Activated T-helper 17 cell treated with anti-CD3 and anti-CD28 coated beads, Interleukin-2, amount 50 U/mL, for 72 hours (primary cell): ENCODE measurements at places on chromosomes 1 and 21.

- H3K27ac ChIP-seq: no peak overlapping the region
- ATAC-seq: no peak
- no peak overlapping the region for H3K4me3 ChIP-seq
- H3K27me3 ChIP-seq: peaks cover 35% of the 10 kb centered on the region
Observed at GRCh38 chr1:162396201-162396906, 14.8 kb downstream of the C1orf226 start.

GRCh38 chr1:11664336-11665065 is 501 bp downstream of the FBXO6 start:
- ATAC-seq: peak; percentile 68
- no peaks in the 10 kb centered on the region for H3K4me1 ChIP-seq
- H3K36me3 ChIP-seq: peaks cover 24% of the 10 kb centered on the region
- peak overlapping the region; percentile 59 for H3K4me3 ChIP-seq

DNA sequence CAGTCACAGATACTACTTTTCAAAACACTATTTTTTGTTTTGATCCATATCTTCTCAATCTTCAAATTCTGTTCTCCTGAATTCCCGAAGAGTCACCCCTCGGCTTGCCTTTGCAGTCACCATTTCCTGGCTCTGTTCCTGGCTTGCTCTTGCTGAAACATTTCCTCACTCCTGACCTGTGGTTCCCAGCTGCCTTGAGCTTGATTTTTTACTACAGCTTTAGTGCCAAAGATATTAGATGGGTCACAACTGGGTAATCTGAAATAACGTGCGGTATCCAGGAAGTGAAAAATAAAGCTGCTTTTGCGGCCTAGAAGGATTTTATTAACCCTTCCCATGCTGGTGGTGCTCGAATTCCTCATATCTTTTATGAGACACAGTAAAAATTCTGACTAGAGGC is 318.8 kb downstream of the PCP4 start:
- no peaks in the 10 kb centered on the region for H3K4me1 ChIP-seq
- no peak overlapping the region for H3K4me3 ChIP-seq
- H3K27me3 ChIP-seq: no peaks in the 10 kb centered on the region
- H3K27ac ChIP-seq: no peak overlapping the region

- no peak overlapping the region for H3K4me3 ChIP-seq
- peak overlapping the region; percentile 1 for H3K27ac ChIP-seq
- H3K36me3 ChIP-seq: no peaks in the 10 kb centered on the region
- H3K4me1 ChIP-seq: peaks cover 12% of the 10 kb centered on the region
Observed at GRCh38 chr1:169015464-169015863, 91.0 kb upstream of the ATP1B1 start.

DNA sequence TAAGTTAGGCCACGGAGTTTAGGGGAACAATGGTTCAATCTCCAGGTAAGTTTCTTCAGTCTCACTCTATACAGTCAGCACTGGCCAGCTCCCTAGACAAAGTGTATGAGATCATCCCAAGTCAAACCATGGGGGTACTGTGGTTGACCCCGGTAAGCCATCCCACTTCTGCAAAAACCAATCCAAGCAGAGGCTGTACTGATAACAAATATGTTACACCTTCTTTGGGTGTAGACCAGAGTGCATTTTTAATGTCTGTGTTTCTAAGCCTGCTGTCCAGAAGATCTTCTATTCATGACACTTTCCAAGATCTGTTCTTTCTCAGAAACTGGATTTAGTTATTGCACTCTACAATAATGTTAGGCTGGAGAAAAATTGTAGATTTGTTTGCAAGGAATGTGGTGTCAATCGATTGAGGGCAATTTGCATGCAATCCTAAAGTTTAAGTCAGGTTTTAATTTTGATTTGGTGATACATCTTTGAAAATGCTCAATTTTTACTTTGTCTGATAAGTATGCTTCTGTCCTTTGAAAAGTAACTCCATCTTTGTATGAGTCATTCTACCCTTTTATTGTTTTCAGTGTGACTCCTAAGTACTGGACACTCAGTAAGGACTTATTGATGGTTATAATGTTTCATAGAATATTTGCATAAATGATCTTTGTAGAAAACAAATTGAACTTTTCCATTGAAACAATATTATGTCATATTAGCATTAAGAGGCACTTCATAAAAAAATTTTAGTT is 152.4 kb downstream of the HLX start:
- H3K4me1 ChIP-seq: no peaks in the 10 kb centered on the region
- ATAC-seq: no peak
- H3K27ac ChIP-seq: no peak overlapping the region
- no peaks in the 10 kb centered on the region for H3K36me3 ChIP-seq
- no peaks in the 10 kb centered on the region for H3K27me3 ChIP-seq

DNA sequence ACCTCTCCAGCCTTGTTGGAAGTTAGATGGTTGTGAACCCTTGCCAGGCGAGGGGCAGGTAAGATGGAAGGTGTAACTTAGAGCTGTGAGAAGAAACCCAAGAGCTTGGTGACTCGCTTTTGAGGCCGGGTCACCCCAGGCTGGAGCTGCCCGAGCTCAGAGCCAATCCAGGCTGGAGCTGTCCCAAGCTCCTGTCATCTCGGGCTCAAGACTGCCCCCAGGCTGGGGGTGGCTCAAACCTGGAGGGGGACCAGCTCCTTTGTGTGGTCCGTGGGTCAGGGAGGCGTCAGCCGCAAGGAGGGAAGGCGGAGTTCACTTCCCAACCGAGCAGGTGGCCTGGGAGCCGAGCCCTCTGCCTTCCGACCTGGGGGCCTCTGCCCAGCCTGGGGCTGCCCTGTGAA is 2.0 kb downstream of the HUNK start:
- no peak overlapping the region for H3K27ac ChIP-seq
- H3K27me3 ChIP-seq: peaks cover 37% of the 10 kb centered on the region
- ATAC-seq: no peak
- peak overlapping the region; percentile 16 for H3K4me3 ChIP-seq

- ATAC-seq: peak; percentile 65
- H3K4me1 ChIP-seq: peaks cover 6% of the 10 kb centered on the region
- no peak overlapping the region for H3K27ac ChIP-seq
- peaks cover 3% of the 10 kb centered on the region for H3K27me3 ChIP-seq
- no peaks in the 10 kb centered on the region for H3K36me3 ChIP-seq
Observed at GRCh38 chr1:76287917-76288316, 213.4 kb downstream of the ST6GALNAC3 start.

GRCh38 chr1:192263436-192263835 is 53.4 kb upstream of the RGS21 start:
- H3K27ac ChIP-seq: no peak overlapping the region
- H3K36me3 ChIP-seq: no peaks in the 10 kb centered on the region
- no peaks in the 10 kb centered on the region for H3K4me1 ChIP-seq
- H3K4me3 ChIP-seq: no peak overlapping the region
- ATAC-seq: no peak

DNA sequence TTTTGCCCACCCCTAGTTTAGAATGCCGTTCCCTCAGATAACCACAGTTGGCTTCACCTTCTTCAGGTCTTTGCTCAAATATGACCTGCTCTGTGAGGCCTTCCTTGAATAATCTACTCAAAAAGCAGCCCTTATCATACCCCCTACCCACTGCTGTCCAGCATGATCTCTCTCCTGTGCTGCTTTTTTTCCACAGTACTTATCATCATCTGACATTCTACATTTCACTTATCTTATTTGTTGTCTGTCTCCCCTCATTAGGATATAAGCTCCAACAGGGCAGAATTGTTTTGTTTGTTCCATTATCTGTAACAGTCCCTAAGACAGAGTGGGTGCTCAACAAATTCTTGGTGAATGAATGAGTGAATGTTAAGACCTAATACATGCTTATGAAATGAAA is 18.1 kb downstream of the USP24 start:
- H3K27me3 ChIP-seq: no peaks in the 10 kb centered on the region
- peak overlapping the region; percentile 35 for H3K4me3 ChIP-seq
- no peak for ATAC-seq

GRCh38 chr1:154384650-154385489 is 20.3 kb upstream of the IL6R start:
- H3K4me1 ChIP-seq: peaks cover 19% of the 10 kb centered on the region
- H3K27me3 ChIP-seq: no peaks in the 10 kb centered on the region
- no peak for ATAC-seq
- H3K27ac ChIP-seq: peak overlapping the region; percentile 81
- H3K36me3 ChIP-seq: no peaks in the 10 kb centered on the region

DNA sequence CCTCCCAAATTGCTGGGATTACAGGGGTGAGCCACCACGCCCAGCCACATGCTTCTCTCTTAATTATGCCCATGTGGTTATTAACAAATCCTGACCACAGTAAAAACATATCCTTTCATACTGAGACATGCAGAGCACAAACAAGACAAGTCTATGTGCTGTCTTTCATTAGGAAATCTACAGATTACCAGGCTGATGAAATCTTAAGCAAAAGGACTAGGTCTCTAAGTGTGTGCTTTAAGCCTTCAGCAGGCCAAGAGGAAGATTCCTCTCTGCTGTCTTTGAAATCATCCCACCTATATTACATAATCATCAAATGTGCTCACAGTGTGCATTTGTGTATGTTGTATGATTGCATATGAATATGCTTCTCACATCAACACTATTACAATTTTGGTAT is 419.3 kb downstream of the KCTD3 start:
- no peaks in the 10 kb centered on the region for H3K27me3 ChIP-seq
- ATAC-seq: no peak
- no peaks in the 10 kb centered on the region for H3K4me1 ChIP-seq

DNA sequence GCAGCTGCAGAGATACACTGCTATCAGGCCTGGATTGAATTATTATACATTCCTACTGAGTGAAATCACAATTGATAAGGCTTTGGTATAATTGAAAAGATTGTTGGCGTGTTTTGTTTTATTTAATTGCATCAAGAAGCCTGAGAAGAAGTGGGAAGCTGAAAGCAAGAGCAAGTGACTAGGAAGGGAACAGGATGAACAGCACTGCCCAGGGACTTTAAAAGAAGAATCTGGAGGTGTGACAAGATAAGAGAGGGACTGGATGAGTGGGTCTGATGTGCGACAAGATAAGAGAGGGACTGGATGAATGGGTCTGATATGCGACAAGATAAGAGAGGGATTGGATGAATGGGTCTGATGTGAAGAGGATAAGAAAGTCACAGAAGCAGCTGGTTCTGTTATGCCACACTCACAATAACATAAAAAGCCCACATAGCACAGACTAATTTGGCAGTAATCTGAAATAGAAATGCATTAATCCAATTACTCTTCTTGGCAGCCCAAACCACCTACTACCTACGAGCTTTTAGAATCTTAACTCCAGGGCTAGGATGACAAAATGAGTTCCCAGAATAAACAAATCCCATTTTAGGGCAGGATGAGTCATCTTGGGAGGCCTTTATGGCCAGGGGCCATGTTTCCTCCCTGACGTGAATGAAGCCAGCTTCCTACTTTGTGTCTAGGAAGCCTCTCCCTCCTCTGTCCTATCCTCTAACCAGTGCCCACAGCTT is 129.7 kb downstream of the DUSP10 start:
- no peaks in the 10 kb centered on the region for H3K27me3 ChIP-seq
- no peaks in the 10 kb centered on the region for H3K4me1 ChIP-seq
- H3K4me3 ChIP-seq: no peak overlapping the region
- H3K27ac ChIP-seq: no peak overlapping the region
- no peak for ATAC-seq
- no peaks in the 10 kb centered on the region for H3K36me3 ChIP-seq

GRCh38 chr1:27563341-27563590 is 40.7 kb downstream of the AHDC1 start:
- peaks cover 19% of the 10 kb centered on the region for H3K4me1 ChIP-seq
- H3K36me3 ChIP-seq: no peaks in the 10 kb centered on the region
- no peaks in the 10 kb centered on the region for H3K27me3 ChIP-seq
- no peak overlapping the region for H3K27ac ChIP-seq
- no peak overlapping the region for H3K4me3 ChIP-seq

GRCh38 chr1:44300852-44301251 is 54.2 kb downstream of the ERI3 start:
- H3K4me3 ChIP-seq: no peak overlapping the region
- H3K27ac ChIP-seq: no peak overlapping the region
- H3K4me1 ChIP-seq: no peaks in the 10 kb centered on the region
- no peaks in the 10 kb centered on the region for H3K27me3 ChIP-seq

DNA sequence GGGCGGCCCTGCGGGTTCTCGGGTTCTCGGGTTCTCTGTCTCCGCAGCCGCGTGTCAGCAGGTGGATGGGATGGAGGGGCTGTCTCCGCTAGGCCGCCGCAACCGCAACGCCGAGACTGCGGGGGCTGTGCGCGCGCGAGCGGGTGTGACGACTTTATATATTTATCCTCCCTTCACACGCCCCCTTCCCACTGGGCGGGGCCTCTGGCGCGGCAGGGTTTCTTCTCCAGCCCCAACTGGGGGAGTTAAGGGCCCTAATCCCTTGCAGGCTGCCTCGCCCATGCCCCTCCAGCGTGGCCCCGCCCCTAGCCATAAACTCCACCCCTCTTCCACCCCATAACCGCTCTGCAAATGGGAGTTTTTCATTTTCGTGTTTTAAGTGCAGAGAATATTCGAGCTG is 3.4 kb downstream of the IGSF21 start:
- H3K36me3 ChIP-seq: no peaks in the 10 kb centered on the region
- peak overlapping the region; percentile 15 for H3K4me3 ChIP-seq
- H3K4me1 ChIP-seq: no peaks in the 10 kb centered on the region
- no peak overlapping the region for H3K27ac ChIP-seq
- H3K27me3 ChIP-seq: peaks cover 62% of the 10 kb centered on the region

DNA sequence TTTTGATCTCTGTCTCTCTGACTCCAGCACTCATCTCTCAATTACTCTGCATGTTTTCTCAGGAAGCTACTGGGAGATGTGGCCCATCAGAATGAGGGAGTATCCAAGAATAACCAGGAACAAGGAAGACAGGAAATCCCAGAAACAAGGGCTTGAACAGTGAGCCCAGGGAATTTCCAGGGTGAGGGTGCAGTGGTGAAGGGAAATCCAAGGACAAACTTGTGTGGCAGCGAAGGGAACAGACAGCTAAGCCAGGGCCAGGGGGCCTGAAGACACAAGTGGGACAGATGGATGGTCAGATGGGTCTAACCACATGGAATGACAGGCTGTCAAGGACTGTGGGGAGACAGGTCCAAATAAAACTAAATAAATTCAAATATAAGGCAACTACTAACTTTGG is 121.8 kb upstream of the ERRFI1 start:
- H3K36me3 ChIP-seq: no peaks in the 10 kb centered on the region
- ATAC-seq: no peak
- no peak overlapping the region for H3K27ac ChIP-seq
- H3K4me1 ChIP-seq: peaks cover 26% of the 10 kb centered on the region
- no peak overlapping the region for H3K4me3 ChIP-seq
- H3K27me3 ChIP-seq: peaks cover 4% of the 10 kb centered on the region

GRCh38 chr1:186680245-186681061 is at the start of gene PTGS2:
PTGS2 (minus strand) TSS chr1:186680423; CDS start chr1:186680290, 133 bp downstream.
- peak; percentile 81 for ATAC-seq
- H3K4me3 ChIP-seq: peak within 1 kb of the TSS; percentile 68
- no peaks in the 10 kb centered on the region for H3K36me3 ChIP-seq

DNA sequence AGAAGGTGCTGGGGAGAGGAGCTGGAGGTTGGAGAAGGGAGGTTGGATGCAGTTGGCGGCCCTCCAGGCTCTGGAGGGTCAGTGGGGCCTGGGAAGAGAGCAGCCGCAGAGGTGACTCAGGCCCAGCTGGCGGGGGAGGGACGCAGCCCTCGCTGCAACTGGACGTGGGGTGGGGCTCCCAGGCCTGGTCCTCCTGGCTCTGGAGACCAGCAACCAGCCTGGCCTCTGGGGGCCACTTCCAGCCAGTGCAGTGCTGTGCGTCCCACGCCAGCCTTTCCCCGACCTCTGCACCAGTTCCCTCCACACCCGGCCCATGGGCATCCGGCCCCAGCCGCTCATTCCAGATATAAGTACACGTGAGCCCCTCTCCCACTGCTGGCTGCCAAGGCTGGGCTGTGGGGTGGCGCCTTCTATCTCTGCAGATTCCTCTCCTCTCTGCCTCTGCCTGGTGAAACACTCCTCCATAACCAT is 38.0 kb upstream of the COL18A1 start:
- H3K4me3 ChIP-seq: no peak overlapping the region
- H3K4me1 ChIP-seq: peaks cover 7% of the 10 kb centered on the region
- no peak overlapping the region for H3K27ac ChIP-seq
- no peak for ATAC-seq
- H3K27me3 ChIP-seq: peaks cover 18% of the 10 kb centered on the region
